ENCODE measurements at places on chromosomes 7 and 10. TPM values are rescaled to one million over a fixed set of nuclear protein-coding genes. Genes with fewer than 3 reads are reported as not detected.

Gene MAGI2
- 0.49 TPM for total RNA-seq

Gene GSAP
- total RNA-seq, result 0.74 TPM

Gene GPR37
- total RNA-seq, result 0.07 TPM

Gene SNX13
- 33.8 TPM for total RNA-seq

Gene C1QL3
- total RNA-seq, result not detected

Gene BTBD16
- not detected for total RNA-seq

GRCh38 chr7:149828357-149829309, 9.5 kb upstream of the ZNF862 start:
- DNase-seq, result no peak

DNA sequence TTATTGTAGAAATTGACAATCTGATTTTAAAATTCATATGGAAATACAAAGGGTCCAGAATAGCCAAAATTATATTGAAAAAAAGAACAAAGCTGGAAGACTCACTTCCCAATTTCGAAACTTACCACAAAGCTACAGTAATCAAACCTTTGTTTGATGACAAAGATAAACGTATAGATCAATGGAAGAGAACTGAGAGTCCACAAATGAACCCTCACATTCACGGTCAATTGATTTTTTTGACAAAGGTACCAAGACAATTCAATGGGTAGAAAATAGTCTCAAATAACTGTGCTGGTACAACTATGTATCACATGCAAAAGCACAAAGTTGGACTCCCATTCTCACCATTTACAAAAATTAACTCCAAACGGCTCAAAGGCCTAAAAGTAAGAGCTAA, 8.7 kb downstream of the KPNA7 start:
- DNase-seq, result no peak

GRCh38 chr7:113044394-113044793, 42.2 kb downstream of the GPR85 start:
- DNase-seq, result no peak

GRCh38 chr10:12327074-12327473, 22.3 kb upstream of the CAMK1D start:
- DNase-seq, result no peak

DNA sequence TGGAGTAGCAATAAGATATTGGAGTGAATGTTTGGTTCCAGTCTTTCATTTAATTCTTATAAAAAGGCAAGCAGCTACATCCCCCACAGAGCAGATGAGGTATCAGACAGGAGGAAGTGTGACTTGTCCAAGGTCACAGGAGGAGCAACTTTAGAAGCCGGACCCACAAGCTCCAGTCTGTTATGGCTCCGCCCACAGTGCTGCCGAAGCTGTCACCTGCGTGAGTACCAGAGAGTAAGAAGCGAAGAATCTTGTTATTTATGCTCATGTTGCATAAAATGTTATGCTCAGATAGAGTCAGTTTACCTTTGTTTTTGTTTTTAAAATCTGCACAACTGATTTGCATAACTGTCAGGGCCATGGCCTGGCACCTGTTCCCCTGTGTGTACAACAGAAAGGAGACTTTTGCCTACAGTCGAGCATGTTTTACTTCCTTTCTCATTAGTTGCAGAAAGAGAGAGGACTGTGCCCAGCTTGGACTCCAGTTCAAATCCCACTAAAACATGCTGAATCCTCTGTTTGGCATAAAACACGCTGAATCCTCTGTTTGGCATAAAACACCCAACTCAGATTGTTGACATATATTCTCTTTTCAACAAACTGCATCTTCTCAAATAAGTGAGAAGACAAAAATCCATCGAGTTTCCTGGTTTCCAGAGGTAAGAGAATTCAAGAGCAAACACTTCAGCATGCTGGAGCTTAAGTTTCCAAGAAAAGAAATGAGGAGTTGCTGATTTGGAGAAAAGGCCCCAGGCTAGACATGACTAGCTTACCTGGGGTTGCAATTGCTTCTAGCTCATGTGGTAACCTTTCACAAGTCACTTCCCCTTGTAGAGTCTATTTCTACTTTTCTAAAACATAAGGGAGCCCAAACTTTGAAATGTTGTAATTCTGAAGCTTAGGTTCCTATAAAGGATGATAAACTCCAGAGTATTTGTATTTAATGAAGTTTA, 409.8 kb upstream of the ZMIZ1 start:
- DNase-seq, result no peak

DNA sequence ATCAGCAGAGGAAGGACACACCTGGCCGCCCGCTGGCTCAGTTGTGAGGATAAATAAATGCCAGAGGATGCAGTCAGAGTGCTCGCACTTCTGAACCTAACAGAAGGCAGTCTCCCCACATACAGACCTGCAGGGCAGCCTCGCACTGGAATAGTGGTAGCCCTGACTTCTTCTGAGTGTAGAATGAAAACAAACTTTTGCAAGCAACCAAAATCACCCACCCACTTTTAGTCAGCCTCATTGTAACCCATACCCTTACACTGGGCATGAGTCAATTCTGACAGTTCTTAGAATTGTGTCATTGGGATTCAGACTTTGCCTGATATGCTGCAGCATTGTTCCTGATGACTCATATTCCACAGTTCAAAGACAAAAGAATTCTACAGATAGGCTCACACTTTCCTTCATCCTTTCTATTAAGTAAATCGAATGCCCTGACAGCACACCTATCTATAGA, 167.0 kb upstream of the CDK1 start:
- peak; percentile 25 for DNase-seq

- no peak for DNase-seq
Observed at GRCh38 chr7:83528925-83529423, 120.0 kb downstream of the SEMA3E start.

DNA sequence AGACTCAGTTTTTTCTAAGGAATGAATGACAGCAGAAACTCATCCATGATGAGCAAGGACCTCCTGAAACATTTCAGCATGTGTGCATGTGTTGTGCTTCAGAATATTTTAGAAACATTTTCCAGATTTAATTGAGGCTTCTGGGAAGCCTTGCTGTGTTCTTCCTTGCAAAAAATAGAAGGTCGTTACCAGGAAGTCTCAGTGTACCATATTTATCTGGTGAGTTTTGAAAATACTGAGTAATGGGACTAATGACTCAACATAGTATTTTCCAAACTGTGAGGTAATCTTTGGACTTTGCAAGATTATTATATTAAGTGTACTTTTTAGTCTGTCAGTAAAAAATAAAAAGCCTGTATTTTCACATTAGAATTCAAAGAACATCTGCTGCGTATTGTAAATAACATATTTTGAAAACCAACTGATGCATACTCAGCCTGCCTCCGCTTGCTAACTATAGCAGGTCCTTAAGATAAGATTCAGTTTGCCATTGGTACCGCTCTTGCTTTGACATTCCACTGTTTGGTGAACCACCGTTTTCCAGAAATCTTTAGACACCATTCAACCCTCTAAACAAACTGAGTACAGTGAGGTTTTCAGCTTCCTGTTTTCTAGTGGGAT, 739.6 kb upstream of the GALNT17 start:
- DNase-seq, result no peak

GRCh38 chr10:123878666-123879303, 12.8 kb downstream of the CPXM2 start:
- DNase-seq, result no peak

GRCh38 chr7:126443951-126444350, 808.8 kb downstream of the GRM8 start:
- no peak for DNase-seq

- DNase-seq, result no peak
Observed at GRCh38 chr7:120505770-120506169, 232.8 kb downstream of the KCND2 start.

DNA sequence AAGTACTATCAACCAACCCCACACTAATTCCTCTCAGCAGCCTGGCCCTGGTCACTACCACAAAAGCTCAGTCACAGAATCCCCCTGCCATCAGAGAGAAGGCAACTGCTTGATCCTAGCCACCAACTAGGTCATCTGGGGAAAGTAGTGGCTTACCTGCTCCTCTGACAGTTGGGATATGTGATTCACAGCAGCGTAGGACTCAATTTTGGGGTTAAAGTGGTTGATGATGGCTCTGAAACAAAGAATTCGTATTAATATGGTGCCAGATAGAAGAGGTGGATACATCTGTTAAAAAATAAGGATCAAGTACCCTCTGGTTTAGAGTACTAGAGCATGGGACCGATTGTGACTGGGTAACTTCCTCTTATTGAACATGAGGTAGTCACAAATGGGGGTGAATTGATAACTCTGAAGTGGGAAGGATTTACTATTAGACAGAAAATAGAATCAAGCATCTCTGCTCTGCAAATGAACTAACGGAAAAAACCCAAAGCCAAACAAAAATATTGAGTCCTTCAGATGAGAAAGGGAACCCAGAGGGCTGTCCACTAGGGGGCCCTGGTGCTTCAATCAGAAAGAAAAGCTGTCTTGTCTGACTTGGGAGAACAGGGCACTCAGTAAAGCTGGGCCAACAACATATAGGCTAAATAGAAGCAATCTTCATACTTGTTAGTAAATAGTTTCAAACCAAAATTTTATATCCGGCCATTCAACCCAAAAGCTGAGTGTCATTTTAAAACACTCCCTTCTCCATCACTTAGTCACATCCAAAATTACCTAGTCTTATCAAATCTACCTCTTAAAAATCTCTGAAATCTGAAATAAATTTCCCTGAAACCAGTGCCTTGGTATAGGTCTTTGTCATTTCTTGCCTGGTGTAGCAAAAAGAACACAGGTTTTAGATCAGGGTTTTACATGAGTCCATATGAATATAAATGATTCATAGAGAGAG, 45.9 kb upstream of the KCNIP2 start:
- peak; percentile 61 for DNase-seq

GRCh38 chr10:106341356-106341755, 823.1 kb downstream of the SORCS1 start:
- DNase-seq, result no peak

DNA sequence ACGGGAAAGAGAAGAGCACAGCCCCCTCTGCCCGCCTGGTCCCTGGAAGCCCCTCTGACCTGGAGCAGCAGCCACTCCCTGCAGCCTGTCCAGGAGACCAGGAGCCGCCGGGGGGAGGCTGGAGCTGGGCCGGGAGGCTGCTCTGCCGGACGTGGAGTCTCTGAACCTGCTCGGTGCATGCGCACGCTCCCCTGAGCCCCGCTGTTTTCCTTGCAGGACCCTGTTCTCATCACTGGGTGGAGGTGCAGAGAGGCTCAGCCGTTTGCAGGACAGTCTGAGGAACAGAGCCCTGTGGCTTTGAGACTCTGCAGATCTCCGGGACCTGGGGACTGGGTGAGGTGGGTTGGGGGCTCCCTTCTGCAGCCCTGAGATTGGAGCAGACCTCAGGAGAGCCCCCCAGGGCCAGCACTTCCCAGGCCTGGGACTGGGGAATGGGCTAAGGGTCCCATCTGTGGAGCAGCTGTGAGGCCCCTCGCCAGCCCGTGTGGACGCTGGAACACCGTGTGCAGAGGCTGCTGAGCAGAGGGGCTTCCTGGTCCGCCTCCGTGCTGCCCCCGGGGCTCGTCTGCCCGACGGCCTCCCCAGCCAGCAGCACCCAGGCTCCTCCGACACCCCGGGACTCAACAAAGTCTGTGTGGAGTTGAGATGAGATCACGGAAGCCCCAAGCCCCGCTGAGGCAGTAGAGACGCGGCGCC, 48.5 kb upstream of the ADGRA1 start:
- DNase-seq, result no peak

DNA sequence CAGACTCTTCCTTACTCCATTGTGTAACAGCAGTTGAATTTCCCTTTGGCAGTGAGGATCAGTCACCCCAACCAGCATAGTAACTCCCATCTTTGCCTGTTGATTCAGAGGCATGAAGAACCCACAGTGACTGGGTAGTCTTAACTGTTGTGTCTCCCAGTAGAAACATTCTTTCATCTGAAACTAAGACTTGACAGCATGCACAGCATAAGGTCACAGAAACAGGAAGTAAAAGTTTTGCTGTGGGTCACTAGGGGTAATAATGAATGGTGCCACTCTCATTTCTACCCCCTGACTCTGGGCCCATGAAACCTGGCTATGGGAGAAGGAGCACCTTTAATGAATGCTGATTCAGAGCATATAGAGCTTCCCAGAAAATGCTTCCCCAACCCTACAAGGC, 8.3 kb upstream of the FRMPD2 start:
- DNase-seq, result no peak

- DNase-seq, result peak; percentile 85
Observed at GRCh38 chr10:124180947-124181549, 87.7 kb upstream of the CHST15 start.

- peak; percentile 43 for DNase-seq
Observed at GRCh38 chr7:7176406-7177043, 5.8 kb upstream of the C1GALT1 start.

DNA sequence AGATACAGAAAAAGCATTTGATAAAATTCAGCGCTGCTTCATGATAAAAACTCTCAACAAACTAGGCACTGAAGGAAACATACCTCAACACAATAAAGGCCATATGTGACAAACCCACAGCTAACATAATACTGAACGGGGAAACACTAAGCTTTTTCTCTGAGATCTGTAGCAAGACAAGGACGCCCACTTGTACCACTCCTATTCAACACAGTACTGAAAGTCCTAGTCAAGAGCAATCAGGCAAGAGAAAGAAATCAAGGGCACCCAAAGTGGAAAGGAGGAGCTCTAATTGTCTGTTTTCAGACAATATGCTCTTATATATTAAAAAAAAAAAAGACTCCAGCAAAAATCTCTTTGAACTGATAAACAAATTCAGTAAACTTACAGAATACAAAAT, 13.3 kb downstream of the DIP2C start:
- DNase-seq, result no peak

DNA sequence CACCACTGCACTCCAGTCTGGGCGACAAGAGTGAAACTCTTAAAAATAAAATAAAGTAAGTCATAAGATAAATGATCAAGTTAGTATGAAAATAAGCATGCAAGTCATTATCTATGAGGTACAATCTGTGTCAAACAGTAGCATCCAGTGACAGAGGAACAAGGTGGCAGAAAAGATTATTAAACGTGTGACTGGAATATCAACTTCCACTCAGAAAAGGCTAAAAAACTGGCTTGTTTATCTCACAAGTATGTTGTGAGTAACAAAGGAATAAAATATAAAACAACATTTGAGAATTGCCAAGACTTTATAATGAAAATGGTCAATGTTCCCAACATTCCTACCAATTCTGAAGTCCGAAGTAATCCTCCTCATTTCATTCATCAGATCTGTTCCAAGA, 30.3 kb downstream of the ITGB1 start:
- DNase-seq, result no peak

DNA sequence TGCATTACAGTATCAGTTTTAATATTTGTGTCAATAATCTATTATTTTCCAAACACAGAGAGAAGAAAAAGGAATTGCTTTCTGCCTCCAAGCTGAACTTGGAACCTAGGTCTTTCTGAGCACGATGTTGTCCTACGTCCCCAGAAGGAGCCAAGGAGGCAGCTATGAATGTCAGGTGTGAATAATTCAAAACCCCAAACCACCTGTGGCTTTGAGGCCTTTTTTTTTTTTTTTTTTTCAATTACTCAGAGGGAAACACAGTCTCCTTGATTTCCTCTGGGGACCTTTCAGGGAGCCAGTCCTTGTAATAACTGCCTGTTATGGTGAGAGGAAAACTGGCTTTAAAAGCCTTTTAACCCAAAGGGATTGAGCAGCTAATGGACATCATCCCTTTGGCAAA, 8.3 kb downstream of the GPR85 start:
- no peak for DNase-seq

GRCh38 chr7:84801396-84801795, 385.5 kb downstream of the SEMA3D start:
- no peak for DNase-seq

All from MG63 (cell line).